ENCODE measurements at places on chromosomes 12 and 14.

GRCh38 chr14:57085801-57086200 is 182.9 kb downstream of the EXOC5 start:
- no peak for DNase-seq

DNA sequence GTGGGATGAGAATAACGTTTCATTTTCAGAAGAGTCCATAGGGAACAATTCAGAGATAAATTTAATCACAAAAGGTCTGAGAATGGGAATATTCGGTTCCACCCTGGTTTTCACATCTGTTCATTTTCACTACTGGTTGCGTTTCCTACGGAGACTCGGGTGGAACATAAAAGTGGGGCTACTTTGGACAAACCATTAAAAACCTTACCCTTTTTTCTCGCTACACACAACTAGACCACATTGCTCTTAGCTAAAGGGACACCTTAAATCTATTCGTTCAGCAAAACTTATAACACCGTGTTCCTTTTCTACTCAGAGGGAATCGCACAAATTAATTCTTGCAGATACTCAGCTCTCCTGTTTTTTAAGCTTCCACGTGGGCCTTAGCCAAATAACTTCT is 1.0 kb upstream of the SUDS3 start:
- DNase-seq: no peak

GRCh38 chr14:52063052-52063462 is 5.8 kb downstream of the NID2 start:
- DNase-seq: no peak

- DNase-seq: no peak
Measured at GRCh38 chr14:74326369-74327152, 21.7 kb upstream of the VRTN start.

DNA sequence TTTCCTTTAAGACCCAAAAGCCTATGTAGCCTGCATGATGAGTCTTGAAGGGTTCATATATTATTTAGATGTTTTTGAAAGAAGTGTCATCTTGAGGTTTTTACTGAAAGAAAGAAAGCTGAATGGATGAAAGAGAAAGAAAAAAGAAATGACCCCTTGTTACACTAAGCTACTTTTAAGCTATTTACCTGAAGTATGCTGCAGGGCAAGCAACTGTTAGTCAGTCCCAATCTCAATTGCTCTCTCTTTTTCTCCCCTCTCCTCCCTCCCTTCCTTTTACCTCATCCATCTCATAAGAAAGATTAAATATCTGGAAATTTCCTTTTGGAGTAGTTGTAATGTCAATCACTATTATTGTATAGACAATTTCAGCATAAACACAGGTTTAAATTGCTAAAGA is 512.4 kb downstream of the TMTC2 start:
- no peak for DNase-seq

GRCh38 chr12:108201808-108202207 is 72.7 kb downstream of the WSCD2 start:
- DNase-seq: no peak

DNA sequence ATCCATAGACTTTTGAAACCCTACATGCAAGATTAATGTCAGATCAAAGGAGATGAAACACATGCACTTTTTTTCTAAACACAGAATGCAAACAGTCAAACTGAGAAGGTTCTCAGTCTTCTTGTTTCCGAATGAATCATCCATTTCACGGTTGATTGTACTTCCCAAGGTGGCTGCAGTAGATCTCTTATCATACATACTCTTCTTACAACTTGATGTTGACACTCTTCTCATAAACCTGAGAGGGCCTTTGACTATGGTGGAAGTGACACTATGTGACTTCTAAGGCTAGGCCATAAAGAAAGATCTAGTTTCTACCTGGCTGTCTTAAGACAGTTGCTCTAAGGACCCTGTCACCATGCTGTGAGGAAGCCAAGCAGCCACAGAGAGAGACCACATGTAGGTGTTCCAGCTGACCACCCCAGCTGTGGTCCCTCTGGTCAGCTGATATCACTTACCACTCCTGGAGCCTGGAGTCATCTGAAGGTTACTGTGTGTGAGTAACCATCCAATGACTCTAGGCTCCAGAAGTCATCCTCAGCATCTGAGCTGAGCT is 67.2 kb upstream of the HMGA2 start:
- DNase-seq: no peak

- no peak for DNase-seq
Measured at GRCh38 chr12:68958322-68958721, 25.4 kb upstream of the CPM start.

- no peak for DNase-seq
Measured at GRCh38 chr12:131507094-131507493, 203.8 kb upstream of the SFSWAP start.

- no peak for DNase-seq
Measured at GRCh38 chr14:95541932-95542930, 7.4 kb downstream of the GLRX5 start.

- DNase-seq: no peak
Measured at GRCh38 chr14:90739318-90740068, 76.7 kb downstream of the TTC7B start.

DNA sequence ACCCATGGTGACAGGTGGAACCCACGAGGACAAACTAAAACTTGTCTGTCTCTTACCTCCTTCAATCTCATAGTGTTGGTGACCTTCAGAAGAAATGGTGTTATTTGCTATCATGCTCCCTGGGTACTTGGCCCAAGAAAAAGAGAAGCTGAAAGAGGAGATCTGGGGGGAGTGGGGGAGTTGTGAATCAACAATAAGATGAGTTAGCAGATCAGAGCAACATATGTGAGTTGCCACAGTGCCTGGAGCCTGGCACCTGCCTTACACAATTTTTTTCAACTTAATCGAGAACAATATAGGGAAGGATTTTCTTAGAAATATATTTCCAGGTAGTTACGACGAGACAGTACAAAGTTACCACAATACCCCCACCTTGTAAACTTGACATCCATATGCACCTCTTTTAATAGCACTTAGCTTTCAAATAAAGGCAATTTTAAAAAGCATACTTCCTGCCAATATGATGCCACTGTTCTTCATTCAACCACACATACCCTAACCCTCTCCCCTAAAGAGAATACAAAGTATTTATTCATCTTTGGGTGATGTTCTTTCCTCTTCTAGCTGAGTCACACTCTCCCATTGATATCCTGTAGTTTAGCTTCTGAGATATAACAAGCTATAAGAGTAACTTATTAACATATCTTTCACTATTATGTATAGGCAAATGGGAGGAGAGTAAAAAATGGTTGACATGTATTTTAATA is 424.1 kb upstream of the OR4E1 start:
- no peak for DNase-seq

GRCh38 chr14:100307766-100308426 is 1.7 kb upstream of the SLC25A29 start:
- DNase-seq: no peak

GRCh38 chr12:103783744-103784664 is 57.0 kb downstream of the NT5DC3 start:
- no peak for DNase-seq

GRCh38 chr12:58166643-58167042 is 225.3 kb downstream of the ATP23 start:
- DNase-seq: no peak

DNA sequence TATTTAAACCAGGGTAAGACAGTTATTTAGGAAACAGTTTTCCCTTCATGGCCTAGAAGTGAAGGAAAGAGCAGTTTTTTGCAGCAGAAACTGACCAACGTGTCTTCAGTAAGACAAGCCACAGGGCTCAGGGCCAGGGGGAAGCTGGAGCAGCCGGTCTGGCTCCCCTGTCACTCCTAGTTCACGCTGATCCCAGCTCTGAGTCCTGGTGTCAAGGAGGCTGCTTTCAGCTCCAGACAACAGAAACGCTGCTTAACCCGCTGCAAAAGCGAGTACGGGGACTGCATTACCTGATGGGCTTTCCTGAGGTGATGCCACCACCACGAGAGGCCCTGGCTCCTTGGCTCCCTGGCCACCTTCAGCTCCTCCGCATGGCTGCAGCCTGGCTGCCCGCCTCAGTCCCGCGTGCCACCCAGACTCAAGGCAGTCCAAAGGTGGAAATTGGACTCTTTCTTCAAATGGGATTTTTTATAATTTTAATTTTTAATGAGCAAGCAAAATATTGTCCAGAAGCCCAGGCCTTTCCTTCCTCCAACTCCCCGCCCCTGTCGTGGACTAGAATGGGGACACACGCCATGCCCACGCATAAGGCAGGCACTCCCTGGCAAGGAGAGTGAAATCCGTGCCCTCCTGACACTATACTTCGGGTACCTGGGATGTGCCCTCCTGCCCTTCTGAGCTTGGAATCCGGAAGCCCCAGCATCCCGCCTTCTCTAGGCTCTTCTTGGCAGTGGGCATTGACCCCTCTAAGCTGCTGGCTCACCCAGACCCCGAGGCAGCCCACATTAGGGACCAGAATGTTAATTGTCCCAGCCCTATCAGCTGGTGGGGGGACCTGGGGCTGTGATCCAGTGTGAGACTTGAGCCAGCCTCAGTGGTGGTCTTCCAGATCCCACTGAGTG is 85.0 kb downstream of the PAPOLA start:
- DNase-seq: no peak

DNA sequence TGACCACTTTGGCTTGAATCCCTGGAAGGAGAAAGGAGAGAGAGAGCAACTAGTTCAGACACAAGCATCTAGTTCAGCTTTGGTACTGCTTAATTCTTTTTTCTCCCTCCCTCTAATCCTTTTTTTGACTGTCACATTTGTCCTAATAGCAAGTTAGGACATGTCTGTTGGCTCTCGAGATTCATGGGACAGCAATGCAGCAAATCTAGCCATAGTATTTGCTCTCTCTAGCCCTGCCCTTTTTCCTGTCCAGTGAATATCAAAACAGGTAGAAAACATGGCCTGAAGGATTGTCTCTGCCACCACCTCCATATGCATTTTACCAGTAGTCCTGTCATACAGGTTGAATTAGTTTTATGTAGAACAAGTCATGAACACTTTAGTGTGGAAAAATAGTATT is 116.4 kb downstream of the PTPRB start:
- DNase-seq: no peak

GRCh38 chr14:71388336-71388735 is 481.1 kb downstream of the PCNX1 start:
- DNase-seq: no peak

DNA sequence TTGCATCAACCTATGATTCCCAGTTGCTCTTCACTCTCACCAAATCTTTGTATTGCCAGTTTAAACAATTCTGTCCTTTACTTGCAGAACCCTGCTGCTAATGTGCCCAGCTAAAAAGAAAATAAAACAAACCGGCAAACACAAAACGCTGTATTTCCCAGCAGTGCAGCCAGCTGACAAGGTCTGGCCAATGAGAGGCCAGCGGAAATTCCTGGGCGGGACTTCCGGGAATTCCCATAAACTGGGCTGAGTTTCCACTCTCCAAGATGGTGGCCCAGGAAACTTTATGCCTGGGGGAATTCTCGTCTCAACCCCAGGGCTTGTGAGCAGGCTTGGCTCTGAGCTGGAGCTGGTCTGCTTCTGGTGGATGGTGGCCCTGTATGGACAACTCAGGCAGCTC is 807.3 kb upstream of the TMEM132C start:
- no peak for DNase-seq

GRCh38 chr14:58571769-58572472 is 65.8 kb upstream of the DACT1 start:
- no peak for DNase-seq

DNA sequence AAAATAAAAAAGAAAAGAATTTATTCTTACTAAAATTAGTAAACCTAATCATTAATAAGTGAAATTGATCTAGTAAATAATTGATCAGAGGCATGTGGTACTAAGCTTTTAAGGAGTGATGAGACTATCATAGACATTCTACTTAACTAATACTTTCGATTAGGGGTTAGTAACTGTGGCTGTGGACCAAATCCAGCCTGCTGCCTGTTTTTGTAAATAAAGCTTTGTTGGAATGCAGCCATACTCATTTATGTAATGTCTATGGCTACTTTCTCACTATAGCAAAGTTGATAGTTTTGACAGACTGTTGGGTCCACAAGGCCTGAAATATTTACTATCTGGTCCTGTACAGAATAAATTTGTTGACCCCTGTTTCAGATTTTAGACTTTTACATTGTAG is 63.2 kb downstream of the PLEKHA5 start:
- no peak for DNase-seq

GRCh38 chr14:50656776-50657175 is 11.3 kb downstream of the SAV1 start:
- no peak for DNase-seq

- no peak for DNase-seq
Measured at GRCh38 chr14:81529391-81529790, 4.3 kb downstream of the SEL1L start.

- DNase-seq: no peak
Measured at GRCh38 chr14:59017285-59017965, 171.0 kb upstream of the DAAM1 start.

GRCh38 chr12:107760207-107760808 is 629 bp downstream of the PRDM4 start:
- peak; percentile 69 for DNase-seq
